ENCODE measurements at places on chromosomes 1 and 21.

GRCh38 chr21:45863267-45863666 lies 118.3 kb upstream of the COL6A1 start:
- DNase-seq = no peak

DNA sequence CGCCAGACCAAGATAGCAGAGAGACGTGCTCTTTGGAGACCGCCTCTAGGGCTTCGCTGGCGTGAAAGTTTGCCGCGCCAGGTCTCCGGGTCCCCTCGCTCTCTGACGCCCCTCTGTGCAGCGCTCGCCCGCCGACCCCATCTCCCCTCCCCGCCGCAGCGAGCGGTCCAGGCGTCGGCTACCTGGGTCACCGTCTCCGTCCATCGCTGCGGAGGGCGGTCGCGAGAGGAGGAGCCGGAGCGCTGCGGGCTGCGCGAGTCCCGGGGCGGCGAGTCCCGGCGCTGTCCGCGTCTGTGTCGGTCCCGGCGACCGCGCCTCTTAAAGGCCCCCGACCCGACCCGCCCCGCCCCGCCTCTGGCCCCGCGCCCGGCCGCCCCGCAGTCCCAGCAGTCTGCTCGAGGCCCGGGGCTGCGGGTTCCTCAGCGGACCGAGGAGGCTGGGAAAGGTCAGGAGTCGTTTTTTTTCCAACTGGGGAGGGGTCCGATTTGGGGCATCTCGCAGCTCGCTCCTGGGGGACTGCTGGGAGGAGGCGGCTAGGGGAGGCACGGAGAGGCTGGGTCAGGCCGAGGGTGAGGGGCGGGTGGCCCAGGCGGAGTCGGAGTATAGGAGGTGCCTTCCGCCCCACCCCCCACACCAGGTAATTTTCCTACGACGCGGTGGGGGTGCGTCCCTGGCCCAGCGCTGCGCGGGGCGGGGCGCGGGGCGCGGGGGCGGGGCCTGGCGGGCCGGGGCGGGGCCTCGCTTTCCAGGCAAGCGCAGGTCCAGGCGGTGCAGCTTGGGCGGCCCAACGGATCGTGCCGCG lies at the start of the genes FBXO2 and FBXO44:
Gene FBXO2 (minus strand): TSS at position 293 of the 802 bp plus-strand sequence. CDS start 89 bp downstream, at position 204.
Gene FBXO44 (plus strand): TSS at position 741 of the 802 bp plus-strand sequence. CDS start 959 bp downstream, outside the sequence.
- peak; percentile 80 for DNase-seq

- no peak for DNase-seq
These were observed 15.9 kb downstream of the SAMD11 start for GRCh38 chr1:939511-940106.

GRCh38 chr1:107976836-107977235 lies 11.9 kb upstream of the VAV3 start:
- no peak for DNase-seq

- peak; percentile 79 for DNase-seq
These were observed 13.1 kb upstream of the SLC30A1 start for GRCh38 chr1:211591980-211592493.

- DNase-seq = no peak
These were observed 101.7 kb downstream of the RIPK4 start for GRCh38 chr21:41664881-41665765.

- DNase-seq = no peak
These were observed 2.3 kb upstream of the PLA2G2A start for GRCh38 chr1:19981507-19982312.

- no peak for DNase-seq
These were observed 8.5 kb upstream of the FYB2 start for GRCh38 chr1:56827711-56828110.

GRCh38 chr1:242568666-242569065 lies 44.2 kb upstream of the PLD5 start:
- DNase-seq = no peak

DNA sequence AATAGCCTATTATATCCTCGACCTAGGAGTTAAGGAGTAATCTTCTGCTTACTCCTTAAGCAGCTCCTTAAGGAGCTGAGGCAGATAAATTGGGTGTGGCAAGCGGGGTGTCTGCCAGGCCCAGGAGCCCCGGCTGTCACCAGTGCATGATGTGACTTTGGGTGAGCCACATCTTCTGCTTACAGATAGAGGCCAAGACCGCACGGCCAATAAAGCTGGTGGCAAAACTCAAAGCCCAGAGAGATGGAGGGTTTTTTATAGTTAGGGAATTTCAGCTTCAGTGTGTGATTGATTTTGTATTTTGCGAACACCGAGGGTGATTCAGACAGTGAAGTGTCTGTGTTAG lies 9.8 kb downstream of the MX2 start:
- DNase-seq = no peak

DNA sequence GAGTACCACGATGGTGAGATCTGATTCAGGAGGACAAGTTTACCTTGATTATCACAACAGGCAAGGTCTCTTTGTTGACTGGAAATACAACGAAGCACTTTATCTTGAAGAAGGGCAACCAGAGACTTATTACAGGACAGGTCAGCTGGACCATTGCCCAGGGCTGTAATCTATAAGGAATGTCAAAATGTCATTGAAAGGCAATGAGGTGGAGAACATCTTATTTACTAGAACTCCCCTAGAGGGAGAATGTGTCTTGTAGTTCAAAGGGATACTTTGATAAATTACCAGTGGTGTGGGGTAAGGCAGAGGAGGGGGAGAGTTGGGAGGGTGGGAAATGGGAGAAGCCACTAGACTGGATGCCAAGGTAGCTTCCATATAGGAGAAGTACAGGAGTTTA lies 212.3 kb downstream of the NCAM2 start:
- DNase-seq = no peak

GRCh38 chr1:242133796-242134195 lies 134.9 kb upstream of the MAP1LC3C start:
- DNase-seq = no peak

DNA sequence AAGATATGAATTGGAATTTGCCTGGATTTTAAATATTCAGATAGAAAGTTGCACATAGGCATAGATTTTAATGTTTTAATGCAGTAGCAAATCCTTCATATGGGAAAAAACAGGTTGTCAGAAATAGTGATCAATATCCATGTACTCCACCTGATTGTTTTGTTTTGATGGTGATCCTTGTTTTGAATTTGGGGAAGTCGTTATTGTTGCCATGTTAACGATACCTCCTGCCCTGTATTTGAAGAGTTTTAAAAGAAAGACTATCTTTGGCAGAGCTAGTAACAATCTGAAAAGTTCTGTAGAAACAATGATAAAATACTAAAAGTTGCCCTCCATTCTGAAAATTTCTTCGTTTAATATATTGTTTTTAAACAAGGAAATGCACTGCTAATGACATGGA lies 1.1 kb downstream of the CEP350 start:
- DNase-seq = no peak

DNA sequence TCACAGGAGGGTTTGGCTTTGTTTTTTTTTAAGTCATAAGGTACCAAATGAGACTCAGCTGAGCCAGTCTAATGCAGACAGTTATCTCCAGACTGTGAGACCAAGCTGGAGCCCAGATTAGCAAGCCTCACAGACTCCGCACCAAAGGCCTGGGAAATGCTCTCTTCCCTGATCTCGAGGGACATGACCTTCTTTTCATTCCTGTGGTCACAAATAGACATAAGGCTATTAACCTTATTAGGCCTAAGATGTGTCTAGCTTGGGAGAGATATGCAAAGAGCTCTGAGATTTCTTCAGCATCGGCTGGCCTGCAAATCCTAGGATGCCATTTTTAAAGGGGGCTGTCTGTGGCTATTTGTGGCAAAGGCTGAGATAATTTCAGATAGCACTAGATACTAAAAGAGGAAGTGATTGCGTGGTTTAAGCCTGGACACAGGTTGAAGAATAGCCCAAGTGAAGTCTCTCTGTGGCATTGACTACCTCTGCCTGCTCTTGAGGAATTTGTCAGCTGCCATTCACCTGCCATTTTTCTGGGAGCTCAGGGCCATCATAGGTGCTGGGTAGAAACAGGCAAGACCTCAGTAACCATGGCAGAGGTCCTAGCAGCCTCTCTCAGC lies 301.3 kb downstream of the SIPA1L2 start:
- DNase-seq = no peak

- DNase-seq = no peak
These were observed 133.7 kb downstream of the SMYD2 start for GRCh38 chr1:214414691-214415090.

DNA sequence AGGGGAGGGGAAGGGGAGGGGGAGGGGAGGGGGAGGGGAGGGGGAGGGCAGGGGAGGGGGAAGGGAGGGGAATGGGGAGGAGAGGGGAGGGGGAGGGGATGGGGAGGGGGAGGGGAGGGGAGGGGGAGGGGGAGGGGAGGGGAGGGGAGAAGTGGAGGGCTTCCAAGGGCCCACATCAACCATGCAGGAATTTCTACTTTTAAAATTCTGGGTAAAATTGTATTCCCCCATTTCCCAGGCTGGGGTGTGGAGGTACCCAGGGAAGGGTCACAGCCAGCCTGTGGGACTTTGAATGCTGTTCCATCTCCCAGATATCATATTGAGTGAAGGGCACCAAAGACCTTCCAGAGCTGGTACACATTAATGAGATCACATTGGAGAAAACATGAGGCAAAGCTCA lies 126.9 kb upstream of the ETS2 start:
- no peak for DNase-seq

All from urothelium cell line (cell line).